ENCODE measurements at places on chromosomes 5 and 9.

- no peak for DNase-seq
Measured at GRCh38 chr9:23754551-23754950, 71.5 kb downstream of the ELAVL2 start.

DNA sequence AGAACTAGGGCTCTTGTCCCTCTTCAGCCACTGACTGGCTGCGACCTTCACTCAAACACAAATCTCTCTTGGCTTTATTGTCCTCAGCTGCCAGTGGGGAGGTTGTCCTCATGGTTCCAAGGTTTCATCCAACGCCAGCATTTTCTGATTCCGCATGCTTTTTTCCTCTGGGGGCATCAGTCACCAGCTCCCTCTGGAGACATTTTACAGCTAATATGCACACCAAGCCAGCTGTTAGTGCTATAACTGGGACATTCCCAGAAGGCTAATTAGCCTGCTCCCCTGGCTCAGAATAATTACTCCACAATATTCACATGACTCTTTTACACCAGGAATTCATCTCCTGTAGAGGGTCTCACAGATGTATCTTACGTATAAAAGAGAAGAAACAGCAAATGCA lies 193.6 kb upstream of the ANKRD55 start:
- DNase-seq: no peak

DNA sequence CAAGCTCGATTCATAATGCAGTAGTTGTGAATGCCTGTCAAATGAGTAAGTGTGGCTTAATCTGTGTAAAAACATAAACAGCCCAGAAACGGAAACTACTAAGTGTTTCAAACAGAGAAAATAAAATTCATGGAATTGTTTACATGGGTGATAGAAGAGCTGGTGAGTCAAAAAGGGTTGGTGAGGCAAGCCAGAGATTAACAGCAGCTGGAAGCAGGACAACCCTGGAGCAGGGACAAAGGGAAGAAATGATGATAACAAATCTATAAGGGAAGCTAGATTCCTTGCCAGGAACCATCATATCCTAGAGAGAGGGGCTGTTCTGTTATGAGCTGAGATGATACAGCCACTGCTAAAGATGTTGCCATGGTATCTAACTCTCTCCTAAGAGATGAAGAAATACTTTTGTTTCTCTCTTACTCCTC lies 18.0 kb upstream of the PRR16 start:
- DNase-seq: no peak

- no peak for DNase-seq
Measured at GRCh38 chr5:58641533-58641932, 58.7 kb downstream of the RAB3C start.

DNA sequence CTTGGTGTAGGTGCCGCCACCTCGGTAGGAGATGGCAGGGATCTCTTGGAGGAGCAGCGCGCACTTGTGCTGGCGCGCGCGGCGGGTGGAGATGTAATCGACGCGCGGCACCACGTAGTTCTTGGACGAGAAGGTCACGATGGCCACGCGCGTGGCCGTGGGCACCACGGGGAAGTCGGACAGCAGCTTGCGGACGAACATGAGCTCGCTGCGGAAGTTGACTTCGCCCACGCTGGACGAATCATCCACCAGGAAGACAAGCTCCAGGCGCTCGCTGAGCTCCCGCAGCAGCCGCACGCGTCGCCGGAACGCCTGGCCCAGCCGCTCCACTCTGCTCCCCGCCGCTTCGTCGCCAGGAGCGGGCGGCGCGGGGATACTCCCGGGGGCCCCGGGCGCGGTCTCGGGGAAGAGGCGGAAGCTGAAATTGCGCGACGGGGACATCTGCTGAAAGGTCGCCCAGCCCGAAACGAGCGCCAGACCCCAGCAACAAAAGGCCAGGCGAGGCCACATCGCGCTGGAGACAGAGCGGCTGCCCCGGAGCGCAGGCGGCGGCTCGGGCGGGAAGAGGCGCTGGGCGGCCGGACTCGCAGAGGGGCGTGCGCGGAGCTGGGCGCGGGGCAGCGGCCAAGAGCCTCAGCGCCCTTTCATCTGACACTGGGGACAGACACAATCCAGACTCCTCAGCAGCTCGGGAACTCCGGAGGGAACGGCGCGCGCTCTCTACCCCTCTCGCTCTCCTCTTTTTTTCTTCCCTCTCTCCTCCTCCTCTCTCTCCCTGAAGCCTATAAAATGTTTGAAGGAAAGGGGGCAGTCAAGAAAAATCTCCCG lies at the start of gene SVEP1:
TSS of gene SVEP1 (minus strand) at position 708 of the 828 bp plus-strand sequence. CDS start at position 510, 198 bp downstream.
- peak; percentile 25 for DNase-seq

DNA sequence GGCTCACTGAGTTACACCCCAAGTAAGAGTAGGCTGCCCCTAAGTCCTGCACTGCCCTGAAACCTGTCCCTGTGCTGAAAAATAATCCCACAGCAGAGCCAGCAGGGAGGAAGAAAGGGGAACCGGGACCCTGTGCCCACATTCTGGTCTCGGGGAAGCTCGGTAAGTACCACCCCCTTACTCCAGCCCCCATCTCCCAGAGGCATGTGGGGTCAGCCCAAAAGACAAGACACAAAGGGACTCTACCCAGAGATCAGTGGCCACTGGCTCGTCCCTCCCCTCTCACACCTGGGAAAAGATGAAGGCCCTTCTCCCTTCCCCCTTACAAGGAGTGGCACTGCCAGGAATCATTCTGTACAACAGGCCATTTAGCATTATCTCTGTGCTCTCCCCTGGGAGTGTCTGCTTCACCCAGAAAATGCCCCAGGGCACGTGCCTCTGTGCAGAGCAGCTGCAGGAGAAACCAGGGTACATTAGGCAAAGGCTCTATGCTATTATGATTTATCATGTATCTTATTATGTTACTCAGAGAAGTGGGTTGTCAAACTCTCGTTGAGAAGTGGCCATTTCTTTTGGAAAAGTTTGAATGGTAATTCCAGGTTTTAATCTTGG lies 71.3 kb downstream of the NDFIP1 start:
- no peak for DNase-seq

- DNase-seq: no peak
Measured at GRCh38 chr9:35285731-35286130, 123.9 kb downstream of the UNC13B start.

- no peak for DNase-seq
Measured at GRCh38 chr9:100324594-100325200, 28.0 kb downstream of the TEX10 start.

- no peak for DNase-seq
Measured at GRCh38 chr5:89566340-89566739, 683.4 kb upstream of the MEF2C start.

DNA sequence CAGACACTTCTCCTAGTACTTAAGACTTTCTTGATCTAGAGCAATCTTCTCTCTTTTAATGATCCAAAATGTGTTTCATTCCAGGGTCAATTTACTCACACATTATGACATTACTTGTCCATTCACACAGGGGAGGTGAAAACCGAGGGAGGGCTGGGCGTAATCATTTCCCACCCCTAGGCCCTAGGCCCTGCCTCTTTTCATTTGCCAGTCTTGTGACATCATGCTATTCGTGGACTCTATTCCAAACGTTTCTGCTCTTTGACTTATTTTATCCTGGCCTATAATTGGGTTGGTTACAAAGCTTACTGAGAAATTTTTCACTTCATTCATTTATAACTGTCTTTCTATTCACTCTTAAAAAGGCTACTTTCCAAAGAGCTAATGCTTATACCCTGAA lies 2.4 kb downstream of the DCAF12 start:
- no peak for DNase-seq

DNA sequence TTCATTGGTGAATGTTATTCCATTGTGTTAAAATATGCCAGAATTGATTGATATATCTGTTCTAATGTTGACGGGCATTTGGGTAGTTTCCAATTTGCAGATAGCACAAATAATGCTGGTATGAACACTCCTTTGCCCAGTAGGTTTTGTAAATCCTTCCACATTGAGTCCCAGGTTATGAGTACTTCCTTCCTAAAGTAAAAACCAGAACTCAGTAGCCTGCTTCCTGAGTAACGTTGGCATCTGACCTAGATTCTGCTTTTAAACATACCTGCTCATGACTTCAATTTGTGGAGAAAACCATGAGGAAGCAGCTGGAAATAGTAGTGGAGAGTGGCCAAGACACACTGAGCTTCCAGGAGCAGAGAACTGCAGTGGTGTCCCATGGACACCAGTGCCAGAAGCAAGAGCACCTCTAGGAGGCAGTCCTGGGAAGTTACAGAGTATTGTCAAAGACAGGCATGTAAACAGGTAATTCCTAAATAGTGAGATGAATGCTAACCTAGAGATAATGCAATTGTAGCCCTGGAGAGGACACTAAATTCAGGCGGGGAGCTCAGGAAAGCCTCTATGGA lies 24.3 kb upstream of the RASGRF2 start:
- no peak for DNase-seq

DNA sequence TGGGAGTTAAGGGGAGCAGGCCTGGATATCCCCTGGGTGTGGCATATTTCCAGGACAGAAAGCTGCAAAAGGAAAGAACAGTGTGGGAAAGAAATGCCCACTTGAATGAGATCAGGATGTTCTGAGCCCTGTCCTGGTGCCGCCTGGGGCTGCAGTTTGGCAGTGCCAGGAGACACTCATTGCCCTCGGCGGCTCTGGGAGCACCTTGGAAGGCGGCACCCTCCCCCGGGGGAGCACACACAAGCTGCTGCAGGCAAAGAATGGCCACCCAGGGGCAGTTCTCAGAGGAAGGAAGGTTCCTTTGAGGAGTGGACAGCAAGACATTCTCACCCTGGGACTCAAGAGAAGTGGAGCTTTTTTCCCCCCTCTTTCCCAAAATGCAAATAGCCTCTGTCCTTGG lies 305.3 kb downstream of the NTRK2 start:
- no peak for DNase-seq

- no peak for DNase-seq
Measured at GRCh38 chr5:61069150-61069549, 93.1 kb downstream of the SMIM15 start.

- no peak for DNase-seq
Measured at GRCh38 chr5:7078901-7079300, 317.0 kb upstream of the ADCY2 start.

DNA sequence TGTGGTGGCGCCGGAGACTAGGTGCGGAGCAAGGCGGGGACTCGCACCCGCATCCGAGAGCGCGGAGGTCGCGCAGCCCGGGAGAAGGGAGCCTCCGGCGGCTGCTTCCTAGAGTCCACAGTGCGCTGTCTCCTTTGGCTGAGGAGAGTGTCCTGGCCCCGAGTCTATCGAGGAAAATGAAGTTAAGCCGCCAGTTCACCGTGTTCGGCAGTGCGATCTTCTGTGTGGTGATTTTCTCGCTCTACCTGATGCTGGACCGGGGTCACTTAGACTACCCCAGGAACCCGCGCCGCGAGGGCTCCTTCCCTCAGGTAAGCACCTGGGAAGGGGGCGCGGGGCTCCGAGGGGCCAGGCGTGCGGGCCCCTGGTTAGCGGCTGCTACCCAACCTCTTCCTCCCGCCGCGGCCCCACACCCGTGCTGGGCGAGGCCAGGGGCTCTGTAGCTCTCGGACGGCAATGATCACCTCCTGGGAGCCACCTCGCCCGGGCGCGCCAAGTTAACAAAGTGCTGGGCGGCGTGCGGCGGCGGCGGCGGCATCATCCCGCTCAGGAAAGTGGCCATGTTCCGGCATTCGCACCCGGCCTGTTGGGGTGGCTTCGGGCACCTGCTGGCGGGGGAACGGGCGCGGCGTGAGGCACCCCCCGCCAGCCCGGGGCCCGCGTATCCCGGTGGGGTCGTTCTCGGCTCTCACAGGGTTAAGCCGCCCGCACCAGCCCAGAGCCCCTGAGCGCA lies 681 bp downstream of the MAN2A1 start:
- peak; percentile 15 for DNase-seq

GRCh38 chr9:111458139-111459009 lies 25.8 kb downstream of the ECPAS start:
- no peak for DNase-seq

DNA sequence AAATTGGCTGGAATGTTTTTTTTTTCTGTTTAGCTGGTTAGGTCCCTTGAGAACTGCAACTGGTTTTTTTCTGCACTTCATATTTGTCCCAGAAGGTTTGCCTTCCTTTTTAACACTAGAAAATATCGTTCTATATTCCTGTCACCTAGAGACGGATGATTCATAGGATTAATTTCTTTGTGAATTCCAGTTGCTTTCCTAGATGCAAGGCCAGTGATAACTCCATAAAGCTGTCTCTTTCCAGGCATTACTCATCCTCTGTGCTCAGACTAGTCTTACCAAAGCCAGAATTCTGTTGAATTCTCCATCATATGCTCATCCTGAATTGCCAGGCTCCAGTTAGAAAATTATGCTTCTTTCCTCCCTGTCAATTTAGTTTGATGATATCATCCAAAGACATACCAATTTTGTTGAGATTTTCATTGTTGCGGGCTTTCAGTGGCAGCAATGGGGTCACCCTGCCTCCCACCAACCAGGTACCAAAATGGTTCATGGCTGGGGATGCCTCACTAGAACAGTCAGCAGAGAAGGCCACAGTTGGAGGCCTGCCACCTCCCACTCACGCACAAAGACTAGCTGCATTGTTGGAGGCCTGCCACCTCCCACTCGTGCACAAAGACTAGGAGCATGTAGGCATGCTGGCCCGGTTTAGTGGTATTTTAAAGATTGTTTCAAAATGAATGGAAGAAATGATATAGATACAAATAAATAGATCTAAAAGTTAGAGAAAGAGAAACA lies 8.5 kb downstream of the BAAT start:
- no peak for DNase-seq

DNA sequence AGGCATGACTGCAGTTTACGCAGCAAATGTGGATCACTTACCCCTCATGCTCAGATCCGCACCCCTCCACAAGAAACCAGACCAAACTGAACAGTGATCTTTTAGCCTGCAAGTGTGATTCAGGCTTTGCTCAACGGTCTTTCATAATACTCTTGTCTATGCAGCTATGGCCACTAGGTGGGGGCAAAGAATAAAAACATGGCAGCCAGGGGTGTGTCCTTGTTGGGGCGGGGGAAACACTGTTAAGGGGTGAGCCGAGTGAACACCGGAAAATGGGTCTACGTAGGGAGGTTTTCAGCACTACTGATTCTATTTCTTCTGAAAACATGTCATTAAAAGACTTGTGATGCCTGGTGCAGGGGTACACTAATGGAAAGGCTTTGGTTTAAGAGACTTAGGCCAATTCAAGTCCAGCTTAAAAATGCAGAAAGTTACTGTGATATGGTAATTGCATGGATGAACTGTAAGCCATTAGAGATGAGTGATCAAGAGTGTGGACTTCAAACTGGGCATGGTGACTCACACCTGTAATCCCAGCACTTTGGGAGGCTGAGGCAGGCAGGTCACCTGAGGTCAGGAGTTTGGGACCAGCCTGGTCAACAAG lies 49.9 kb upstream of the GPR151 start:
- peak; percentile 54 for DNase-seq

- DNase-seq: no peak
Measured at GRCh38 chr5:96338624-96339415, 94.2 kb downstream of the PCSK1 start.

GRCh38 chr5:53616939-53617549 lies 56.6 kb downstream of the NDUFS4 start:
- no peak for DNase-seq

DNA sequence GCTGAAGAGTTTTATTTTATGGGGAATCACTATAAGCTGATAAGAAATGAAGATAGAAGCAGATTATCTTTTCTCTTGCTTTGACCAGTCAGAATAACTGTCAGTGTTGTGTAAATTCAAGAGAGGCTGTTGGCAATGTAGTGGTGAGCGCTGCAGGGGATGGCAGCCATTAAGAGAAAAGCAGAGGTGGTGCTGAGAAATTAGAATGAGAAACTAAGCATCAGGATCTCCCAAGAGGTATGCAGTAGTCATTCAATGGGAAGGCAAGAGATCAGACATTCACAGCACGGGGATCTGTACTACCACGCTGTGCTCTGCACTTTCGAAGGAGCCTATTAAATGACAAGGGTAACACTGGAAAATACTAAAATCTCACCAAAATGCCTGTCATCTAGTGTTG lies 768.5 kb upstream of the ACO1 start:
- DNase-seq: no peak

All from HuH-7.5 (cell line).